ENCODE measurements at places on chromosomes 1 and 21.
A peak's percentile ranks its signal among the peaks of the same experiment; 100 is the strongest.

- no peak for DNase-seq
These were observed 1.9 kb upstream of the UBASH3A start for GRCh38 chr21:42401820-42402251.

DNA sequence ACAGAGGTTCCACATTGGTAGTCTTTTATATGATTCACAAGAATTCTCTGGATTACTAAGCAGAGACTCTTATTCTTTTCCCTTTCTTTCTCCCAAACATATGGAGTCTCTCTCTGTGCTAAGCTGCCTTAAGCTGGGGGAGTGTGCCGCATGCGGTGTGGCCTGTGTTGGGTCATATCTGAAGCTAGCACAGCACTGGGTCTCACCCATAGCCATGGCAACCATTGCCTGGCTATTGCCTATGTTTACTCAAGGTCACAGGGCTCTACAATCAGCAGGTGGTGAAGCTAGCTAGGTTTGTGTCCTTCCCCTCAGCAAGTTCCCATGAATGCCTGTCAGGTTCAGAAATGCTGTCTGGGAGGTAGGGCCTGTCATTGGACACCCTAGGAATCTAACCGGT lies 73.6 kb upstream of the ZRANB2 start:
- no peak for DNase-seq

DNA sequence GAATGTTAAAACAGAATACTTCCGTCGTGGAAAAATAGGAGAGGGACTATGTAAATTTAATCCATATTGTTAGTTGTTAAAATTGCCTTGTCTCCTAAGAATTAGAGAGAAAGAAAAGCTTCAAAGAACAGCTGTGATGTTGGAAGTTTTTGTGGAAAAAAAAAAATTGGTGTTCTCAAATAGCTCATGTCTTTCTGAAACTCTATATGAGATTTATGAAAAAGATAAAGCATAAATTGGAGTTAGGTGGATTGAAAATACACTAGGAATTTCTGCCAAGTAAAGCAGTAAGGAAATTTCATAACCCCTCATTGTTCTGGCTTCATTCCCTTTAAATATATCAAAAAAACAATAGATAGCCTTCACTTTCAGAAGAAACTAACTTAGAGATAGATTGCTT lies 274.0 kb upstream of the ADAMTS5 start:
- DNase-seq = no peak

DNA sequence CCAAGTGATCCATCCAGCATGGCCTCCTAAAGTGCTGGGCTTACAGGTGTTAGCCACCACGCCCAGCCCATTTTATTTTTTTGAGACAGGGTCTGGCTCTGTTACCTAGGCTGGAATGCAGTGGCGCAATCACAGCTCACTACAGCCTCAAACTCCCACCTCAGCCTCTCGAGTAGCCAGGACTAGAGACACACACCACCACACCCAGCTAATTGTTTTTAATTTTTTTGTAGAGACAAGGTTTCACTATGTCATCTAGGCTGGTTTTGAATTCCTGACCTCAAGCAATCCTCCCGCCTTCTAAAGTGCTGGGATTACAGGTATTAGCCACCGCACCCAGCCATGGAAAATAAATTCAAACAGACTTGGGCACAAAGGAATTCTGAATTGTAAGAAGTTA lies 31.9 kb downstream of the PUM1 start:
- no peak for DNase-seq

DNA sequence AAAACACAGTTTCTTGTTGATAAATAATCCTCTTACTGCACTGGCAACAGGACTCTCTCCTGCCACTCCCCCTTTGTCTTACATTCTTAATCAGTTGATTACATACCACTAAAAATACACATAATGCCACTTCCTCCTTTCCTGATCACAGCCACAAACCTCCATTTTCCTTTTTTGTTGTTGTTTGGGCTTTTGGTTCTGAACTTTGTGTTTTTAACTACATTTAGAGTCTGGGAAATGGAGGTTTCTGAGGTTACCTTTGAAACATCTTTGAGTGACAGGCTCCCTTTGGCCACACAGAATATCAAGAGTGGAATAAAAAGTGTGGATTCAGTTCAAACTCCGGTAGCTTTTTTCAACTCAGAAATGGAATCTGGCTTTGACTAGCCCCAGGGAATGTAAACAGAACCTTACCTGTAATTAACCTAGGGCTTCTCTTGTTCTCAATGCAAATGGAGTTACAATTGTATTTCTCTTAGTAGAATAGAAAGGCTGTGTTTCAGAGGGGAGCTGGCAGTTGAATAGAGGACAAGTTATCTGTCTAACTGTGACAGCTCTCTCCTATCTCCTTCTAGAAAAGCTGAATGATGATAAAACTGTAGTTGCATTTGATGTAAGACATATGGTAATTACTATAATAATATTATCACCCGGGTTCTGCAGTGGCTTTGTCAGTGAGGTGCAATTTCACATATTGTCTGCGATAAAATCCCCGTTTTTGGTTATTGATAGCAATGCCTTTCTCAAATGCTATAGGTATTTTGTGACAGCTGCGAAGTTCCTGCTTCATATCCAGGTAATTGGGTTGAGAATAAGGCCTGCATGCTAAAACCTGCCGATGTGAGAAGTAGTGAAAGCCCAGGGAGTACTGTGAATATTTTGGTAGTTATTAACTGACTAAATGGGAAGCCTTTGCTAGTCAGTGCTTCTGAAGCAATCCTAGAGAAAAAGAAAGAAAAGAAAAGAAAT lies 66.9 kb downstream of the ST6GALNAC5 start:
- DNase-seq = no peak

- peak; percentile 92 for DNase-seq
These were observed 28.3 kb upstream of the RCSD1 start for GRCh38 chr1:167601442-167602383.

GRCh38 chr1:115293899-115294298 lies 44.1 kb downstream of the NGF start:
- no peak for DNase-seq

GRCh38 chr1:232123775-232124659 lies 497.4 kb downstream of the DISC1 start:
- DNase-seq = no peak

GRCh38 chr1:82323144-82323841 lies 522.6 kb downstream of the ADGRL2 start:
- no peak for DNase-seq

DNA sequence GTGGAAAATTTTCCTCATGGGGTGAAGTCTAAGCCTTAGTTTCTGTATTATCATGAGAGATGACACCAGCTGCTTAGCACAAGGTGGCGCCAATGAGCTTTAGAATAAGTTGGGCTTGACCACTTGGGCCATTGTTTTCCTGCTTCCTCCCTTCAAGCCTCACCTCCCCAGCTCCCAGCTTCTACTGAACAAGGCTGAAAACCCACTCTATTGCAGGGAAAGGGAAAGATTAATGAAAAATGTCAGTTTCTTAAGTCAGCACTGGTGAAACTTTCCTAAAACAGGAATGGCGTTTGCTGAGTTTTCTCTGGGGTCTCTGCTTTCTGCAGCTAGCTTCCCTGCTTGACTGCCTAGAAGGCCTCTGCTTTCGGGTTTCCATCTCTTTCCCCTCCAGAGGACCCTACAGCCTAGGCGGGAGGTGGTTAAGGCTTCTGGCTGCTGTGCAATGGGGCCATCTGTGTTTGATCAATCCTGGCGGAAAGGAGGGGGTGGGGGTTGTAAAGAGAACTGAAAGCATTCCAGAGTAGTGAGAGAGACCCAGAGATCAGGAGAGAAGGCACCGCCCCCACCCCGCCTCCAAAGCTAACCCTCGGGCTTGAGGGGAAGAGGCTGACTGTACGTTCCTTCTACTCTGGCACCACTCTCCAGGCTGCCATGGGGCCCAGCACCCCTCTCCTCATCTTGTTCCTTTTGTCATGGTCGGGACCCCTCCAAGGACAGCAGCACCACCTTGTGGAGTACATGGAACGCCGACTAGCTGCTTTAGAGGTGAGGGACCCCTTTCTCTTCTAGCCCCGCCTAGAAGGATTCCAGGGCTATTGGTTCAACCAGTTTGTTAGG lies at the start of gene OLFML3:
OLFML3 (plus strand) TSS at position 612 of the 840 bp plus-strand sequence; CDS start at position 655, 43 bp downstream.
- DNase-seq = peak; percentile 95

DNA sequence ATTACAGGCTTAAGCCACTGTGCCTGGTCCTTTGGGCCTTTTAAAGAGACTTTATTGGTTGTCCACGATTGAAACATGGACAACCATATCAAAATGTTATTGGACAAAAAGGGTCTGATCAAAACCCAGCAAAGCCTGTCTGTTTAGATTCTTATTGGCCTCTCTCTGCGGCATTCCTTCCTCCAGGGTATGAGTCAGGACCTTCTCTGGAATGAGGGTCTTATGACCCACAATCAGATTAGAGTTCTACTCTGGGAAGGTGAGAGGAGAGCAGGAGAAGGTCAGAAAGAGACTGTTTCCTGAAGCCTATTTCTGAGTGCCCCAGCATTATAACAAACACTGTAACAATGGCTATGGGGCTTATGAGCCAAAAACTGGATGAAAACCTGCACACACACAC lies 7.9 kb downstream of the LURAP1 start:
- DNase-seq = no peak

- no peak for DNase-seq
These were observed 240.2 kb downstream of the ST6GALNAC3 start for GRCh38 chr1:76314730-76315129.

DNA sequence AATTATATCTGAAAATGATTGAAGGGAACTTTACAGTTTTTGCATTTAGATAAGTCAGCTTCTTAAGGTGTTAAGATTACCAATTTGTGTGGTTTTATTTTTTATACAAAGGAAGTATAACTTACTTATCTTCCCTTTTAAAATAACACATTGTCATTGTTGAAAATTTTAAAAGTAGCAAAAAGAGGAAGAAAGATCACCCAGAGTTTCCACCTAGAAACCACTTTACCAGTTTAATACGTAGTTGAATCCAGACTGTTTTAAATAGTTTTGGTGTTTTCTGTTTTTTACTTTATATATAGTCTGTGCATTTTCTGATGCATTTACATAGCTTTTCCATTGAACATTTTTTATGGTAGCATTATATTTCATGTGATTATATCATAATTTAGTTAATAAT lies 6.1 kb downstream of the CCDC18 start:
- DNase-seq = no peak

DNA sequence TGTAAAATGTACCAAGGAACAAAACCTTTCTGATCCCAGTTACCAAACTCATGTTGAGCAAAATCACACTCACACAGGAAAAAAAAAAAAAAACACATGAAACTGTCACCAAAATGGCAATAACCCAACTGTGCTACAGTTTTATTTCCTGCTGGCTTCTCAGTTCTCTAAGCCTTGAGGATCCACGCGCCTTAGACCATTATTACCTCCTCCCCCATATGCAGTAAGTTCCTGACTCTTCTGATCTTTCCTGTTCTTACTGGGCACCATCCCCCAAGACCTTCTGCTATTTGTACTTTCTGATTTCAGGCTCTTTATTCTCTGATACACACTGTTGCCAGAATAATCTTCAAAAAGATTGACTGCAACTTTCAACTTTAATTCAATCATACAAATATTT lies 79.6 kb downstream of the SLC45A1 start:
- peak; percentile 73 for DNase-seq
